SJSA1 (cell line): ENCODE measurements at places on chromosomes 5 and 9. TPM values are rescaled to one million over a fixed set of nuclear protein-coding genes. Genes with fewer than 3 reads are reported as not detected.

DNA sequence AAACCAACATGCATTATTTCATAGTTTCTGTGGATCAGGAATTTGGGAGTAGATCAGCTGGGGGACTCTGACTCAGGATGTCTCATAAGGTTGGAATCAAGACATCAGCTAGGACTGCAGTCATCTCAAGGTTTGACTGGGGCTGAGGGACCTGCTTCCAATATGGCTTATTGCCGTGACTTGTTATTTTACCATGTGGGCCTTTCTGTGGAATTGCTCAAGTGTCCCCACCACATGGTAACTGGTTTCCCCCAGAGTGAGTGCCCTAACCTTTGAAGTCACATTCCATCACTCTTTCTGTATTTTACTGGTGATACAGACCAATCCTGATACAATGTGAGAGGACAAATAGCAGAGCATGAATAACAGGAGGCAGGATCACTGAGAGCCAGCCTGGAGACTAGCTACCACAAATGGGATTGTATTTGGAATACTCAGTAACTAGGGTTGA, 70.2 kb upstream of the ELL2 start:
- no peak overlapping the region for H3K4me3 ChIP-seq
- no peak overlapping the region for H3K27ac ChIP-seq
- H3K27me3 ChIP-seq = no peaks in the 10 kb centered on the region
- no peak for DNase-seq
- H3K36me3 ChIP-seq = no peaks in the 10 kb centered on the region

DNA sequence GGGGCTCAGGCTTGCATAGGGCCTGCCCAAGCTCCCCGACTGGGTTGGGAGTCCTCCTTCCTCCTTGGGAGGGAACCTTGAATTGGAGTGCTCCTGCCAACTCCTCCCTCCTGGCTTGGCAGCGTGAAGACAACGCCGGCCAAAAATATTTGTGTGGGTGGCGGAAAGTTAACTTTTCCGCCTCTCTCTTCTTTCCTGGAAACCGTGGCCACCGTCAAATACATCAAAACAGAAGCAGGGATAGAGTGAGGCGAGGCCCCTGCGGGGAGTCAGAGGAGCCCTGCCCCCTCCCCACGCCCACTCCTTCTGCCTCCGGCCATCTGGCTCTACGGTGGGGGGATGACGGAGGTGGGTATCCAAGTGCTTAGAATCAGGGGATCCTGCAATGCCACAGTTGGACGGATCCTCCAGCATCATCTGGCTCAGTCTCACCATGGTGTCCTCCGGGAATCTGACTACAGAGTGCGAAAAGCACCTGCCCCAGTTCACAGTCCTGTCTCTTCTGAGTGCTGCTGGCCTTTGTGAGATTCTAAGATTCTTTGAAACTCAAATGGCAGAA, 25.2 kb upstream of the SYNPO start:
- H3K4me1 ChIP-seq = peaks cover 6% of the 10 kb centered on the region; the same call in 1 of the 2 replicates
- DNase-seq = no peak
- H3K4me3 ChIP-seq = no peak overlapping the region
- H3K27ac ChIP-seq = no peak overlapping the region
- no peaks in the 10 kb centered on the region for H3K27me3 ChIP-seq

DNA sequence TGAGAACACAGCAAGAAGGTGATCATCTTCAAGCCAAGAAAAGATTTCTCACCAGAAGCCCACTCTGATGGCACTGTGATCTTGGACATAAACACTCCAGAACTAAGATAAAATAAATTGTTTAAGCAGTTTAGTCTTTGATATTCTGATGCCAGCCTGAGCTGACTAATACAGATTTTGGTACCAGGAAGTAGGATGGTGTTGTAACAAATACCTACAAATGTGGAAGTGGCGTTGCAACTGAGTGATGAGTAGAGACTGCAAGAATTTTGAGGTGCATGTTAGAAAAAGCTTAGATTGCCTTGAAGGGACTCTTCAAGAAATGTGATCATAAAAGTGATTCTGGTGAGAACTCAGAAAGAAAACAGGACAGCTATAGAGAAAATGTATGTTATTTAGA, 592.4 kb upstream of the DAB2 start:
- no peaks in the 10 kb centered on the region for H3K4me1 ChIP-seq
- H3K4me3 ChIP-seq = no peak overlapping the region
- no peak overlapping the region for H3K27ac ChIP-seq
- DNase-seq = no peak

Gene FST
- 7.3 and 11.5 TPM in 2 replicates for total RNA-seq

- peaks cover 10% of the 10 kb centered on the region for H3K4me1 ChIP-seq
- DNase-seq = no peak
- no peak overlapping the region for H3K27ac ChIP-seq
- H3K27me3 ChIP-seq = no peaks in the 10 kb centered on the region
These were observed 439.9 kb upstream of the TLE4 start for GRCh38 chr9:79131824-79132377.

DNA sequence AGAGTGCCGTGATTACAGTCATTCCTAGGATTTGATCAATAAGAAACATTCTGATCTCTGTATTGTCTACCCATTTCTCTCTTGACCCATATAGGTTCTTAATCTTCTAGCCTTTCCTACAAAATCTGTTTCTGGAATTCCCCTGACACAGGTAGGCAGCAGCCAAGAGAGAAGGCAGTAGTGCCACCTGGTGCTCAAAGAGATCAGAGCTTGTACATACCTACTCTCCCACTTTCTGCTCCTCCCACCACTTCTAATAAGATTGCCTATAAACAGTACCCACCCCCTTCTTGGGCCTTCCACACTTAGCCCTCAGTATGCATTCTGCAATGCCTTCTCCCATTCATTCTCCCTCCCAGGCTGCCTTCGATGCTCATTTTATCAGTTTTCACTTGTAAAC, 117.4 kb upstream of the RORB start:
- no peaks in the 10 kb centered on the region for H3K36me3 ChIP-seq
- H3K27ac ChIP-seq = no peak overlapping the region
- H3K4me3 ChIP-seq = no peak overlapping the region

DNA sequence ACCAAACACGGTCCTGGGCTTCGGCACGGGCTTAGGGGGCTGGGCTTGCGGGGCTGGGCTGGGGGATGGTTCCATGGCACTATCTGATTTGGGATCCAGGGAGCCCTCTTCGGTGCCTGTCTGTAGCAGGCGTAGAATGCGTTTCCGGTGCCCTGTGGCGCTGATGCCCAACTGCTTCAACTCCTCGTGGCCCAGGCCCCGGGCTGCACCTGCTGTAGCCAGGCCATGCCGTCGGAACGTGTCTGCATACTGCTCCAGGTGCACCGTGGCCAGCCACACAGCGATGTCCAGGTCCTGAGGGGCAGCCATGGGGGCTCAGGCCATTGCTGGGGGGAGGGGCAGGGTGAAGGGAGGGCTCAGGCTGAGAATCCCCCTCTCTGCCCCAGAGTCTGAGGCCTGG, 1.9 kb downstream of the ARAP3 start:
- DNase-seq = no peak
- no peaks in the 10 kb centered on the region for H3K27me3 ChIP-seq
- no peak overlapping the region for H3K4me3 ChIP-seq

- H3K4me3 ChIP-seq = no peak overlapping the region
- H3K4me1 ChIP-seq = peaks cover 2% of the 10 kb centered on the region; the same call in 1 of the 2 replicates
- no peak for DNase-seq
These were observed 251.1 kb downstream of the BNC2 start for GRCh38 chr9:16619402-16619801.

Gene BOD1
- total RNA-seq = 112 and 128 TPM in 2 replicates

Gene MYOT
- total RNA-seq = not detected in 2 replicates

- no peak overlapping the region for H3K4me3 ChIP-seq
- no peak for DNase-seq
- H3K4me1 ChIP-seq = no peaks in the 10 kb centered on the region
- H3K27ac ChIP-seq = no peak overlapping the region
These were observed 46.4 kb downstream of the C5orf15 start for GRCh38 chr5:133921979-133922378.

DNA sequence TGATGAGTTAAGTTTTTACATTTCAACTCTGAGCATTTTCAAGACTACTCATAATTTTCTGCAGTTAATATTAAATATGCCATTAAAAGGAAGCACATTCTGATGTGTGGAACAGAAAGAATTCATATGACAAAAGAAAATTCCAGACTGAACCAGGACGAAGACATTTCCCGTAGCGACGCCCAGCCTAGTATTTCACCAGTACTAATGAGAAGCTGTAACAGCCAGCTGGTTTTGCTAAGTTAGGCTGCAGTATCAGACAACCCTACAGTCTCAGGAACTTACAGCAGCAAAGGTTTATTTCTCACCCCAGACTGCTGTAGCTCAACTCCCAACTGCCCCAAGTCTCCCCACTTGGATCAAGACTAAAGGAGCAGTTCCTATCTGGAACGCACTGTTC, 91.6 kb downstream of the TMEM174 start:
- DNase-seq = no peak
- H3K27ac ChIP-seq = no peak overlapping the region
- H3K4me3 ChIP-seq = no peak overlapping the region

Gene LVRN
- 0.74 TPM in 1 of 2 replicates, not detected in the other for total RNA-seq

GRCh38 chr5:16238018-16238417, 58.4 kb upstream of the MARCHF11 start:
- H3K27ac ChIP-seq = no peak overlapping the region
- no peaks in the 10 kb centered on the region for H3K36me3 ChIP-seq
- H3K4me3 ChIP-seq = no peak overlapping the region
- H3K27me3 ChIP-seq = no peaks in the 10 kb centered on the region

DNA sequence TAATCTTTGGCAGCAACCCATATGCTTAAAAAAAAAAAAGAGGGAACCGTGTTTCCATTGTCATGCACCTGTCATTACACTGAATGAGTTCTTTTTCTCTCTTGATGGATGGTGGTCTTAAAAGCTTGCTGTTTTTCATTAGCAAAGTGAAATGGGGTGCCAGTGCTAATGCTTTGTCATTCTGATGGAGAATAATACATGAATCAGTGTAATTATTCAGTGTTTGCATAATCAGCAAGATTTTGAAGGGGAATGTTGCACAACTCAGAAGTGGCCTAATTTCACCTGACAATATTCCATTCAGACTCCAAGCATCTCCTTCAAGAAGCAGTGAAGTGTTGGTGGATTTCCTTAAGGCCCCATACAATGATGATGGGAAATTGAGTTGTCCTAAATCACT, 38.1 kb downstream of the MAP1B start:
- H3K4me3 ChIP-seq = no peak overlapping the region
- no peak overlapping the region for H3K27ac ChIP-seq
- H3K4me1 ChIP-seq = peaks cover 26% of the 10 kb centered on the region
- no peak for DNase-seq

DNA sequence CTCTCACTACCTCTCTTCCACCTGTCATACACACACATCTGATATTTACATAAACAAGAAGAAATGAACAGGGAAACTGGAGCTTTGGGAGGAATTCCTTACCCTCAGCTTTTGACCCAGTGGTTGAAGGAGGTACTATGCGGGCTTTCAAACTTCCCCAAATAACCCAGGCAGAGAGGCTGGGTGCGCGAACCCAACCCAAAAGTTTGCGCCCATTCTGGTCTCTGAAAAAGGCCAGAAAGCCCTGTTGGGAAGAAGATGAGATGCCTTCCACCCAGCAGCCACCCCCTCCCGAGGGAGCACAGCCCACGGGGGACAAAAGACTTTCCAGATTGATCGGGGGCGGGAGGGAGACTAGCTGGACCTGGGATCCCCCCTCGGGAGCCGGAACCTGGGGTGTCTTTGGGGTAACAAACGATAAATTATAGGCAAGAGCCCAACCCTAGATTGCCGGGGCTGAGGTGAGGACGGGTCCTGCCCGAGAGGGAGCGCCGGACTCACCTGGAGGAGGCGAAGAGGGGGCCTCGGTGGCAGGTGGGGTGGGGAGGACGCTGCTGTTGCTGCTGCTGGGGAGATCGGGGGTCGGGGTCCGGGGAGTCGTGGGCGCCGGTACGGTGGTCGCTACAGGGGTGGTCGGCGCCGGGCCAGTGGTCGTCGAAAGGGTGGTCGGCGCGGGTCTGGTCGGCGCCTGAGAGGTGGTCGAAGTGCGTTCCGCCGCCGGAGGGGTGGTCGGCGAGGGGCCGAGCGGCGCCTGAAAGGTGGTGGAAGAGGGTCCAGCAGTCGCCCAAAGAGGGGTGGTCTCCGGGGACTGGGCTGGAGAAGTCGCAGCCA, 798 bp downstream of the MEGF9 start:
- no peak for DNase-seq
- no peaks in the 10 kb centered on the region for H3K27me3 ChIP-seq
- no peak overlapping the region for H3K27ac ChIP-seq
- H3K36me3 ChIP-seq = peaks cover 5% of the 10 kb centered on the region; the same call in 1 of the 2 replicates

Gene PNPLA7
- total RNA-seq = 0.05 TPM in 1 of 2 replicates, not detected in the other

Gene MLANA
- total RNA-seq = not detected in 2 replicates

Gene NEURL1B
- total RNA-seq = 7.4 and 15.4 TPM in 2 replicates

Gene SLC6A19
- 0.03 TPM in 1 of 2 replicates, not detected in the other for total RNA-seq

- H3K4me1 ChIP-seq = no peaks in the 10 kb centered on the region
- no peak for DNase-seq
- no peak overlapping the region for H3K27ac ChIP-seq
- H3K27me3 ChIP-seq = no peaks in the 10 kb centered on the region
These were observed 96.1 kb upstream of the ADAMTS19 start for GRCh38 chr5:129363991-129364390.

- DNase-seq = no peak
- no peak overlapping the region for H3K27ac ChIP-seq
- no peak overlapping the region for H3K4me3 ChIP-seq
These were observed 109.4 kb upstream of the ISL1 start for GRCh38 chr5:51273871-51274270.

Gene THBS4
- total RNA-seq = 0.42 and 2.0 TPM in 2 replicates

- no peak overlapping the region for H3K4me3 ChIP-seq
- no peaks in the 10 kb centered on the region for H3K36me3 ChIP-seq
- H3K27me3 ChIP-seq = no peaks in the 10 kb centered on the region
- no peak overlapping the region for H3K27ac ChIP-seq
These were observed 661.8 kb downstream of the DTWD2 start for GRCh38 chr5:118326481-118327045.

GRCh38 chr5:37665272-37665671, 174.6 kb downstream of the GDNF start:
- H3K36me3 ChIP-seq = no peaks in the 10 kb centered on the region
- H3K27me3 ChIP-seq = no peaks in the 10 kb centered on the region
- no peak overlapping the region for H3K4me3 ChIP-seq
- peaks cover 32% of the 10 kb centered on the region for H3K4me1 ChIP-seq
- H3K27ac ChIP-seq = no peak overlapping the region

Gene CARD6
- 4.3 and 6.6 TPM in 2 replicates for total RNA-seq

Gene PCDHA1
- total RNA-seq = not detected in 2 replicates

- no peaks in the 10 kb centered on the region for H3K4me1 ChIP-seq
- no peak overlapping the region for H3K27ac ChIP-seq
These were observed 134.5 kb downstream of the DAB2IP start for GRCh38 chr9:121785673-121786542.

DNA sequence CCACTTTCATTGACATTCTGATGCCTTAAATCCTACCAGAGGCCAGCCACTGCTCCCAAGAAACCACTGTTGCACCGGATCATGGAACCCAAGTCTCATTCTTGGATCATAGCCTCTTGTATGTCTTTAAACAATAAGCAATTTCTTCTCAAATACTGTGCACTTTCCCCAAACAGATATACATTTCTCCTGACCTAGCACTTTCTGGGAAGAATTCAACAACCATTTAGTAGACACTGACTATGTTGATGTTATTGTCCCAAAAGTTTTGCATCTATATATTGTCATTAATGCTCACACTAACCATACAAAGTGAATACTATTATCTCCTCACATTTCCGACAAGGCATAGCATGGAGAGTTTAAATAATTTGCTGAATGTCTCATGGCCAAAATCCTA, 123.3 kb downstream of the GNAQ start:
- H3K27me3 ChIP-seq = no peaks in the 10 kb centered on the region
- no peaks in the 10 kb centered on the region for H3K36me3 ChIP-seq
- no peak overlapping the region for H3K27ac ChIP-seq
- no peak overlapping the region for H3K4me3 ChIP-seq
- no peaks in the 10 kb centered on the region for H3K4me1 ChIP-seq

Gene SPAAR
- total RNA-seq = not detected in 2 replicates

Gene KIF4B
- not detected in 2 replicates for total RNA-seq
